Thoracic aorta (tissue), 2 donors: ENCODE measurements at places on chromosomes 2 and 18. TPM values are rescaled to one million over a fixed set of nuclear protein-coding genes. Genes with fewer than 3 reads are reported as not detected.

ASXL2 gene
- 15.6 TPM for total RNA-seq

SIX3 gene
- total RNA-seq = 0.14 TPM

ABCG5 gene
- not detected for total RNA-seq

THAP4 gene
- 27.2 TPM for total RNA-seq

GPD2 gene
- total RNA-seq = 13.7 TPM

GALNT5 gene
- total RNA-seq = 3.7 TPM

LRATD1 gene
- 4.1 TPM for total RNA-seq

ANKRD23 gene
- 6.0 TPM for total RNA-seq

NT5DC4 gene
- not detected for total RNA-seq

MC2R gene
- total RNA-seq = not detected

CCDC102B gene
- total RNA-seq = 10.6 TPM

SNORC gene
- 0.63 TPM for total RNA-seq

SETBP1 gene
- total RNA-seq = 39.3 TPM

POTEC gene
- not detected for total RNA-seq

NTSR2 gene
- not detected for total RNA-seq

LINC00305 gene
- total RNA-seq = not detected

OTX1 gene
- total RNA-seq = not detected

NR4A2 gene
- 4.4 TPM for total RNA-seq

IL1F10 gene
- not detected for total RNA-seq

CCL20 gene
- total RNA-seq = not detected

FBXO36 gene
- total RNA-seq = 2.4 TPM

OTOS gene
- total RNA-seq = not detected

NPHP1 gene
- total RNA-seq = 9.2 TPM

SLC30A3 gene
- 8.5 TPM for total RNA-seq

SGPP2 gene
- 0.28 TPM for total RNA-seq

CNOT11 gene
- 27.8 TPM for total RNA-seq

UGT1A3 gene
- not detected for total RNA-seq

SULT1C4 gene
- not detected for total RNA-seq

HOXD10 gene
- not detected for total RNA-seq

FNDC4 gene
- 32.9 TPM for total RNA-seq

TLX2 gene
- total RNA-seq = not detected

POTEE gene
- not detected for total RNA-seq

LHCGR gene
- total RNA-seq = not detected

CEP192 gene
- total RNA-seq = 27.2 TPM

TGOLN2 gene
- total RNA-seq = 152 TPM

SERPINB7 gene
- not detected for total RNA-seq

GAREM1 gene
- total RNA-seq = 12.0 TPM

ERBB4 gene
- 29.3 TPM for total RNA-seq

EDAR gene
- total RNA-seq = not detected

UGT1A8 gene
- not detected for total RNA-seq

MOB1A gene
- 97.0 TPM for total RNA-seq

CFAP65 gene
- total RNA-seq = not detected

SLC4A5 gene
- 2.2 TPM for total RNA-seq

FAM237A gene
- total RNA-seq = not detected
